ENCODE measurements at places on chromosomes 3 and 15.
A peak's percentile ranks its signal among the peaks of the same experiment; 100 is the strongest.

- DNase-seq: no peak
These were observed 317.7 kb upstream of the DPH6 start for GRCh38 chr15:35863655-35864054.

- DNase-seq: no peak
These were observed 6.3 kb upstream of the PXK start for GRCh38 chr3:58326267-58326900.

- no peak for DNase-seq
These were observed 933.1 kb downstream of the EPHA3 start for GRCh38 chr3:90040554-90040953.

DNA sequence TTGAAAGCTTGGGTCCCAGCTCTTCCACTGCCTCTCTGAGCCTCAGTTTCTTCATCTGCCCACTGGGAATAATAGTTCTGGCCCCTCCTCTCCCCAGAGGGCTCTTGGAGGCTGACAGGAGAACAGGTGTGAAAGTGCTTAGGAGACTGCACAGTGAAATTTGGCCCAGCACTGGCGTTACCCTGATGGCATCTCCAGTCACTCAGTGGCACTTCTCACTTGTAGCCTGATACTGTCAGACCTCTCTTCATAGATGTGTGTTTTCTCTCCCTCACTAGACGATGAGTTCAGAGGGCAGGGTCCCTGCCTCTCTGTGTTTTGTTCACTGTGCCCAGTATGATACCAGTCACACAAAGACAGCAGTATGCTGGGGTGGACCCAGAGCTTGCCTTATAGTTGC is 22.2 kb upstream of the IGDCC3 start:
- DNase-seq: no peak

DNA sequence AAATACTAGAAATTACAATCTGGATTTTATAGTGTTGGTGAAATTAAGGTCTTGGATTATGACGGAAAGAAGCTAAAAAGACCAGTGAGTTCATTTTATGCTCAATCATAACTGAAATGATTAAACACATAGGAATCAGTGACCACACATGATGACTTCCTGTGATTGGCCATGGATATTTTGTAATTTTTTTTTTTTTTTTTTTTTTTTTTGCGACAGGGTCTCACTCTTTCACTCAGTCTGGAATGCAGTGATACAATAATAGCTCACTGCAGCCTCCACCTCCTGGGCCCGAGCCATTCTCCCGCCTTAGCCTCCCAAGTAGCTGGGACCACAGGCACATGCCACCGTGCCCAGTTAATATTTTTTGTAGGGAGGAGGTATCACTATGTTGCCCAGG is 47.4 kb downstream of the PAQR5 start:
- peak; percentile 55 for DNase-seq

- no peak for DNase-seq
These were observed 109.2 kb downstream of the EEFSEC start for GRCh38 chr3:128262457-128262856.

DNA sequence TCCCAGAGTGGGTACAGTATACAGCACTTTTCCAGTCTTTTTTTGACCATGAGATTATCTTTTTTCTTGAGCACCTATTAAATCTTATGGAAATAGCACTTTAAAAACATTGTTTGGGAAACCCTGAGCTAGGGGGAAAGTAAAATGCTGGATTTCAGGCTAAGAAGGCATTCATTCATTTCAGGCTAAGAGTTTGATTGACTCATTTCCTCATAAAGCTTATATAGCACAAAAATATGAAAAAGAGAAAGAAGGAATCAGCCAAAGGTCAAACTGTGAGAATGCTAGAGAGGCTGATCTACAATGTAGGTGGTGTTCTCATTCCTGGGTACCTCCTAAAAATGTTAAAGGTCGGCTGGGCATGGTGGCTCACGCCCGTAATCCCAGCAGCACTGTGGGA is 10.5 kb downstream of the TTC23 start:
- DNase-seq: no peak

DNA sequence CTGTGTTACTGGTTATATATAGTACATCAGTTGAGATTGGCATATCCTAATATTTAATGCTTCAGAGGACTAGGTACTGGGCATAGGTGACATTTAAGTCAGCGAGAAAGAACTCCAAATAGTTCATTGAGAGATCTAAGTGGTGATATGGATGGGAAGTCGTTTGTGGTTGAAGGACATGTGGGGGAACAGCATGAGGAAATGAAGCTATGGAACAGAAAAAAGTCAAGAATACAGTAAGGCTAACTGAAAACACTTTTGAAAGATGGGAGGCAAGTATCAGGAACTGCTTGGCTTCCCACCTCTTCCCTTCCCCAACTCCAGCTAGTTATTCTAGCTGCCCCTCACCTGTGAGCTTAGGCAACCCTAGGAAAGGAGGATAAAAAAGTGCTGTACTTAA is 3.7 kb upstream of the MYO5A start:
- no peak for DNase-seq

DNA sequence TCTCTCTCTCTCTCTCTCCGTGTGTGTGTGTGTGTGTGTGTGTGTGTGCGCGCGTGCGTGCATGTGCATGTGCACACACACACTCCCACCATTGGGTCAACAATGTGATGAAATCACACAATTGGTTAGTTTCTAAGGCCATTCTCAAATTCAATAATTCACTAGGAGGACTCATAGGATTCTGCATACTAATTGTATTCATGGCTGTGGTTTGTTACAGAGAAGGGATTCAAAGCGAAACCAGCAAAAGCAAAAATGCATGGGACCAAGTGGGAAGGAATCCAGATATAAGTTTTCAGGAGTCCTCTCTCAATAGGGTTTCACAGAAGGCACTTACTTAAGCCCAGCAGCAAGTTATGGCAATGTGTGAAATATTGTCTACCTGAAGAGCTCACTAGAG is 515.0 kb downstream of the PYDC2 start:
- no peak for DNase-seq

DNA sequence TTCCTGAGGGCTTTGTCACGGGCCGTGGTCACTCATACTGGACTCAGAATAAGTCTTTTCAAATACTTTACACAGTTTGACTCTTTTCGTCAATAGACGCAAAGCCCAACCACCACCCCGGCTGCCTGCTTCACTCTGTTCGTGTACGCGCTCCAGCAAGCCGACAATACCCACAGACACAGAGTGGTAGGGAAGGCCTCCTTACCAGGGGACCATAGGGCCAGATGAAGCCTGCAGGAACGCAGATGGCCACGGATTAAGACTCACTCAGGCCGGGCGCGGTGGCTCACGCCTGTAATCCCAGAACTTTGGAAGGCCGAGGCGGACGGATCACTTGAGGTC is 29.7 kb downstream of the EFCAB12 start:
- DNase-seq: peak; percentile 39

DNA sequence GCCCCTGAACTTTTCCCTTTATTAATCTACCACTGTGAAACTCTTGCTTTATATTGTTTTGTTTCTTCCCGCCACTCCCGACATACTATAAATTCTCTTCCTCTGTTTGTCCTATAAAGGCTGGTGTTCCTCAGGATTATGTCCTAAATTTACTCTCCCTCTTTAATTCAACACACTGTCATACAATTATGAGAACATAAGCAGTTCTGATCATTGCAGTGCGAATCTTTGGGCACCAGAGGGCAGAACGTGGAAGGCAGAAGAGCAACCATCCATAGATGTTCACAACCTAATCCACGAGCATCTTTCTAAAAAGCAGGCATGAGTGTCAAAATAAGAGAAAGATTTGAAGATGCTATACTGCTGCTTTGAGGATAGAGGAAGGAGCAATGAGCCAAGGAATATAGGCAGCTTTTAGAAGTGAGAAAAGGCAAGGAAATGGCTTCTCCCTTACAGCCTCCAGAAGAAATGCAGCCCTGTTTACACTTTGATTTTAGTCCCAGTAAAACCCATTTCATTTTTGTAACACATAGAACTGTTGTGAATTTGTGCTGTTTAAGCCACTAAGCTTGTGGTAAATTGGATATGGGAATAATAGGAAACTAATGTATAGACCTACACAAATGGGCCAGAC is 179.4 kb downstream of the GBE1 start:
- DNase-seq: peak; percentile 26

DNA sequence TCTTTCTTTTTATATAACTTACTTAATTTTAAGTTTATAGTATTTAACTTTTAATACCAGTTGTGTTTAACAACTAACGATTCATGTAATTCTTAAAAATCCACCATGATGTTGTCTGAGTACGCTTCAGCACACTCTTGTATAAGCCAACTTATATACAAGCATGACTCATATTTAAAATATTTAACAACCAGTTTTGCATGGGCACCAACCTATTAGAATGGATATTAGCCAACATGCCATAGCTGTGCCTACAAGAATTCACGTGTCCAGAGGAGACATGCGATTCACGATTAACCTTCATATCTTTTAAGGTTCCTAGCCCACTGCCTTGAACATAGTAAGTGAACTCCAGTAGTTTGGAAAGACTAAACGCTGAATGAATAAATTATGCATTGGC is 1023.2 kb downstream of the TBL1XR1 start:
- no peak for DNase-seq

DNA sequence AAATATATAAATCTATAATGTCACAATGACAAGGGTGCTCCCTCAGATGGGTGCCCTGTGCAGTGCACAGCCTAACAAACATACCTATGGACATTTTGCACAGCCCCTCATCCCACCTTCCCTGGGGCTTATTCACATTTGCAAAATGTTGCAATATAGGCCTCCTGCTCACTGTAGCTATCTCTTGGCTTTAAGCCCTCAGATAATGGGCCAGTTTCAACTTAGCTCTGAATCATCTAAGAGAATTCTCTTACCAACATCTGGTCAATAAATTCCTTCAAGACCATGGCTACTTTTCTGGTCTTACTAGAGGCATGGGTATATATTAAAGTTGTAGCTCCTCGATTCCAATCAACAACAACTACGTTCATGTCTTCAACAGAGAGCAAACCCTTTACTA is 17.9 kb downstream of the LIPH start:
- no peak for DNase-seq

- DNase-seq: no peak
These were observed 88.6 kb downstream of the SEC22A start for GRCh38 chr3:123290107-123290930.

GRCh38 chr15:100728371-100729201 is 126.2 kb downstream of the ASB7 start:
- no peak for DNase-seq

DNA sequence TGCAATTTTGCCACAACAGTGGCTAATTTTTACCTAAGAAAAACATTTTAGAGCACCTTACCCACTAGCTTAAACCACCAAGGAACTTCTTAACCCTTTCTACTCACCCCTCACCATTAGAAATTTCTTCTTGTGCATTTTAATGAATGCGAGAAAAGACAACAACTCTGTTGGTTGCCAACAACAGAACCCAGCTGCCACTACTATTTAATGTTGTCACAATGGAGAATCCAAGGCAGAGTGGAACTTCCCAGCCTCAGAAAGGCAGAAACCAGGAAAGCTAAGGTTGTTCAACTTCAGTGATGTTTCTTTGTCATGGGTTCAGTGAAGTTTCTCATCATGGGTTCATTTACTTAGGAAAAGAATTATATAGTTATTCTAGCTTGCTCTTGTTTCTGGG is 325.2 kb upstream of the ARL6 start:
- DNase-seq: no peak

- DNase-seq: no peak
These were observed 39.4 kb upstream of the MRPS22 start for GRCh38 chr3:139304383-139304782.

Data from AG08395 (cell line).